Nephron progenitor cell (in vitro differentiated cells): ENCODE measurements at places on chromosomes 5 and 9.

DNA sequence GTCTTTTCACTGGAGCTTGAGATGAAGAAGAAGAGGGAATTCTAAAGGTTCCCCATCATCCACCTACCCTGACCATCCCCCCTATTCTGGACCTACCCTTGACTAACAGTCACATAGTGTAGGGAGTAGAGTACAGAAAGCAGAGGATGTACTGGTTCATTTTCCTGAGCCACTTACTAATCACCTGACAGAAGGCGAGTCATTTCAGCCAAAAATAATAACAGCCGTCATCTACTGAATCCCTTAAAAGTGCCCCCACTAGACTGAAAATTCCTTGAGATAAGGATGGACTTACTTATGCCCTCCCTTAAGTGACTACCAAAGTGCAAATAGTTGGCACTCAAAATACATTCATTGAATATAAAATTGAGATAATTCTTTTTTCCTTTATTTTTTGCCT is 112.2 kb downstream of the FOXD1 start:
- H3K27me3 ChIP-seq: peaks cover 7% of the 10 kb centered on the region
- no peak for DNase-seq
- peaks cover 4% of the 10 kb centered on the region for H3K36me3 ChIP-seq
- no peak overlapping the region for H3K27ac ChIP-seq

DNA sequence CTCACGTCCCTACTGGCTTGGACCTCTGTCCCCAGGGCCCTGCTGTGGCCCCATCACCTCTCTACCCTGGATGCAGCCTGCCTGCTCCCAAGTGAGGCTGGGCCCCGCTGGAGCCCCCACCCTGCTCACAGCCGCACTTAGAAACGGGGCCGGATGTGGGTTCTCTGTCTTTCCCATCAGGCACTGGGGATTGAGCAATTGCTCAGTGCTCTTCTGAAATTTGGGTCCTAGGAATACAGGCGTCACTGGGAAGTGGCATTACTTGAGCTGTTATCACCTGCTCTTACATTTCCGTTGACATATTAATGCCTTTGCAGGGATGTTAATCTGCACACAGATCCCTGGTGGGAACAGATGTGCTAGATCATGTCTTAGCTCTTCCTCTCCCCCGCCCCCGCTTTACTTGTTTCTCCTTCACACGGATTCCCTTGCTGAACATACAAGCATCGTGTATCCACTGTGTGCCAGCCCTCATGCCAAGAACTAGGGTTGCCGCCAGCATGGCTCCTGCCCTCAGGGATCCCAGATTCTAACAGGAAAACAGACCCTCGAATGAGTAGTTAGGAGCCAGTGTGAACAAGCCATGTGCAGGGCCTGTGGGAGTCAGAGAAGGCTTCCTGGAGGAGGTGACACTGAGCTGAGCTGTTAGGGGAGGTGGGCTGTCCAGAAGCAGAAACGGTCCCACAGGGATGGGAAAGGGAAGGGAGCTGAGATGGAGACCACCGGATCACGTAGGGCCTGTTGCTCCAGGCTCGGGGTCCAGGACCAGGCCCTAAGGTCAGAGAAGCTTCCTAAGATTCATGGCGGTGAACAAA is 65.1 kb downstream of the NEK6 start:
- no peaks in the 10 kb centered on the region for H3K27me3 ChIP-seq
- H3K27ac ChIP-seq: no peak overlapping the region
- H3K4me1 ChIP-seq: no peaks in the 10 kb centered on the region
- peaks cover 25% of the 10 kb centered on the region for H3K36me3 ChIP-seq
- DNase-seq: no peak

DNA sequence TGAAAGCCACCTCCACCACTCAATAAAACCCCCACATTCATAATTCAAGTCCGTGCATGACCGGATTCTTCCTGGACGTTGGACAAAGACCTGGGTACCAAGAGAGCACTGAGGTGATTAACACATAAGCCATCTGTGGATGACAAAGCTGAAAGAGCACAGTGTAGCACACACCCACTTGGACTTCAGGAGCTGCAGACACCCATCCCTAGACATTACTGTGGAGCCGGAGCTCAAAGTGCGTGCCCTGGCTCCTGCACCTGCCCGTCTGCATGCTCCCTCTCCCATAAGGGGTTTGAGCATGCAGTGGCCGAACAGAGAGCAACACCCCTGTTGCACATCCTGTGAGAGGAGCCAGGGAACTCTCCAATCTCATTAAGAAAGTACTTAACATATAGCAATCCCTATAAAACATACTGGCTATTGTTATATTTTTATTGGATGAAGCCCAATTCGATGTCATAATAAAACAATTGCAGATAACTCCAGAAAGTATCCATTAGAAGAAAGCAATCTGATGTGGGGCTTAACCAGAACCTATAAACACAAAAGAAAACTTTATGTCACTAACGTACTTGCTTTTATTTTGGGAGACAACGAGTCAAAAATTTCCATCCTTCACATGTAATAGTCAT is 1174.2 kb upstream of the C9orf72 start:
- peaks cover 6% of the 10 kb centered on the region for H3K36me3 ChIP-seq
- H3K27me3 ChIP-seq: no peaks in the 10 kb centered on the region
- H3K4me3 ChIP-seq: no peak overlapping the region
- no peak overlapping the region for H3K27ac ChIP-seq
- no peaks in the 10 kb centered on the region for H3K4me1 ChIP-seq

DNA sequence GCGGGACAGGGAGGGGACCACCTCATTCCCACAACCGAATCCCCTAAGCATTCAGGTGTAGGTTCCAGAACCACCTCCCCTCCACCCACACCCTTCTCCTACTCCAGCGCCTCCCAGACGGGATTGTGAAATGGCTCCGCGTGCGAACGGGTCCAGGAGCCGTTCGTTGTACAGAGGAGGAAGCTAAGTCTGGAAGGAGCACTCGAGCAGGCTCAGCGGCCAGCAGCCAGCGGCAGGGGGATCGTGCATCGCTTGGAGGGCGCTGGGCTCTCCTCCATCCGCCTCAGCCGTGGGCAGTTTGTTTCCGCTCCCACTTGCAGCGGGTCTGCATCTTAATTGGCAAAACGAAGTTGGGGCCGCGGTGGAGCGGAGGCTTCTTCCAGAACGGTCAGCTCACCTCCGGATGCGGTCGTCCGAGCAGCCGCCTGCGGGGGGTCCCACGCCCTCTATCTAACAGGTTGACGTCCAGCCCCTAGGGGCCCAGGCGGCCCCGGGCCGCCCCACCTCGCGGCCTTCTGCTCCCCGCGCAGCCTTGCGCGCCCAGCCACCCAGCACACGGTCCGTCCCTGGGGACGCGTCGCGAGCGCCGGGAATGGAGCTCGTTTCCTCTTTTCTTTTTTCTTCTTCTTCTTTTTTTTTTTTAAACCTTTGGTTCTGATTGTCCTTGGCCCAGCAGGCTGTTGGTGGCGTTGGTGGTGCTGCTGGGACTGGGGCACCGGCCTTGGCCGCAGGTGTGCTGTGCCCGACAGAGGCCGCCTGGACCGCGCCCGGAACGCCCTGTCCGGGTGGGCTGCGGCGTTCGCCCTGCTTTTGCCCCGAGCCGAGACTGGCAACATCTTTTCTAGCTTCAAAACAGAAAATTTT is 3.9 kb upstream of the BARX1 start:
- H3K27me3 ChIP-seq: peaks cover 93% of the 10 kb centered on the region
- H3K4me3 ChIP-seq: peak overlapping the region; percentile 72
- peak; percentile 45 for DNase-seq
- H3K36me3 ChIP-seq: no peaks in the 10 kb centered on the region

DNA sequence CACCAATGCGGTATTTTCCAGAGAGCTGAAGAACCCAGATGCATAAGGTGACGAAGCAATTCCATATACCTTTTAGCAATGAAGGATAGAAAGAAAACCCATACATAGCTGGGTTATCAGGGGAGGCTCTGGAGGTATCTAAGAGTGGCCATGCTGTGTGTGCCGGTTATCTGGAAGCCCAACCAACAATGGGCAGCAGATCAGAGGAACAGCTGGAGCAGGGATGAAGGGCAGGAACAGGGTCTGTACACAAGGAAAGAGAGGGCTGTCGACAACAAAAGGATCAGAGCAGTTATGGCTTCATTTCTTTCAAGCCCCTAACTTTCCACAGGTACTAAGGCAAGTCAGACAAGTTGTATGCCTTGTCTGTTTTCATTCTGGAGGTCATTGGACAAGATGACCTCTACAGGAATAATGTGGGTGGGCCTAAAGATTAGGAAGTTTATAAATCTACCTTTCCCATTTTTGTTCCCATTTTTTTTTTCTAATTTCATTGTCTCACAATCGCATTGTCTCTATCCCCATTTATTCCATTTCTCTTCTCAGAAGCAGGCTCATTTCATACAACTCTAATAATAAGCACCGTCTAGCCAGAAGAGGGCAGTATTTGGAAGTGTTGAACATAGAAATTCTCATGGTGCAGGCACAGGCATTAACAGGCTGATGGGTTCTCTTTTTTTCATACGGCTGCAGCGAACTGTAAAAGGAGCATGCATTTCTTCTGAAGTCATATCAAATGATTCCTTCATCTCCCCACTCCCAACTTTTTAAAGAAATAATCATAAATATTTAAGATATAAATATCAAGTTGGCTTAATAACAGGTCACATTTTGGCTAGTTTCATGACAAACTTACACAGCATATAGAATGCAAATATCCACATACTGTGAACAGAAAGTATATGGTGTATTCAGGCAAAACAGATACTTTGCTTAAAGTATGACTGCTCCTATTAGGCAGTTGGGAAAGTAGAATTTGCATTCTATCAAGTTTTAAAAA is 63.5 kb downstream of the ZNF474 start:
- no peak overlapping the region for H3K4me3 ChIP-seq
- DNase-seq: peak; percentile 29
- no peaks in the 10 kb centered on the region for H3K27me3 ChIP-seq
- no peak overlapping the region for H3K27ac ChIP-seq

DNA sequence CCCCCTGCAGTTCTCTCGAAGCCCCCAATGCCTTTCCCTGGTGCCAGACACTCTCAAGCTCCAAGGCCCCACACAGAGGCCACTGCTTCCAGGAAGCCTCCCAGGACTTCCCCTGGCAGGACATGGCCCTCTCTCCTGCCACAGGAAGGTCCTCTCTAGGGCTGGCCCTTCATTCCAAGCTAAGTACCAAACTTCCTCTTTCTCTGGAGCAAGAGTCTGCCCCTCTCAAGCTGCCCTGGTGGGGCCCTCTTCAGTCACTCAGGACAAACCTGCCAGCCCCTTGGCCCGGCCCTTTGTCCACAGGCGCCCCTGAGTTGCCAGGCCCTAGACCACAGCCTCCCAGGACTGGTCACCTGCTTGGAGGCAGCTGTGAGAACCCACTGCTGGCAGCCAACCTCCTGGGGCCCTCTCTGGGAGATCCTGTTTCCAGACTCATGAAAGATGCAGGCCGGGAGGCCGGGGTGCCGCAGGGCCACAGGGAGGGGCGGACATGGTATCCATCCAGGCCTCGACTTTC is 6.6 kb downstream of the NINJ1 start:
- H3K36me3 ChIP-seq: no peaks in the 10 kb centered on the region
- no peaks in the 10 kb centered on the region for H3K27me3 ChIP-seq
- no peak for DNase-seq
- no peak overlapping the region for H3K4me3 ChIP-seq
- H3K27ac ChIP-seq: peak overlapping the region; percentile 72

GRCh38 chr9:123679330-123679987 is 250.5 kb downstream of the DENND1A start:
- peak overlapping the region; percentile 90 for H3K27ac ChIP-seq
- H3K4me1 ChIP-seq: peaks cover 80% of the 10 kb centered on the region
- no peak overlapping the region for H3K4me3 ChIP-seq
- H3K27me3 ChIP-seq: peaks cover 8% of the 10 kb centered on the region

- H3K4me1 ChIP-seq: peaks cover 52% of the 10 kb centered on the region
- no peak for DNase-seq
- H3K36me3 ChIP-seq: no peaks in the 10 kb centered on the region
- H3K27ac ChIP-seq: peak overlapping the region; percentile 95
These were observed 84.8 kb upstream of the ZBTB43 start for GRCh38 chr9:126720036-126720435.
